A172 (cell line): ENCODE measurements at places on chromosomes 7 and 10. TPM values are rescaled to one million over a fixed set of nuclear protein-coding genes. Genes with fewer than 3 reads are reported as not detected.
A peak's percentile ranks its signal among the peaks of the same experiment; 100 is the strongest.

The PRSS1 gene
- total RNA-seq = not detected in 2 replicates

The RASA4 gene
- 10.8 and 15.8 TPM in 2 replicates for total RNA-seq

The NUTM2A gene
- total RNA-seq = 0.26 and 0.36 TPM in 2 replicates

The OR6B1 gene
- total RNA-seq = not detected in 2 replicates

The SRI gene
- total RNA-seq = 157 and 222 TPM in 2 replicates

The ARHGEF5 gene
- not detected in 2 replicates for total RNA-seq

The SPAM1 gene
- not detected in 2 replicates for total RNA-seq

The TDRD1 gene
- 0.02 TPM in 1 of 2 replicates, not detected in the other for total RNA-seq

The TBXAS1 gene
- 0.26 and 0.83 TPM in 2 replicates for total RNA-seq

The COX19 gene
- total RNA-seq = 5.2 and 8.8 TPM in 2 replicates

GRCh38 chr7:115869801-115870200, 160.8 kb downstream of the TFEC start:
- DNase-seq = no peak

DNA sequence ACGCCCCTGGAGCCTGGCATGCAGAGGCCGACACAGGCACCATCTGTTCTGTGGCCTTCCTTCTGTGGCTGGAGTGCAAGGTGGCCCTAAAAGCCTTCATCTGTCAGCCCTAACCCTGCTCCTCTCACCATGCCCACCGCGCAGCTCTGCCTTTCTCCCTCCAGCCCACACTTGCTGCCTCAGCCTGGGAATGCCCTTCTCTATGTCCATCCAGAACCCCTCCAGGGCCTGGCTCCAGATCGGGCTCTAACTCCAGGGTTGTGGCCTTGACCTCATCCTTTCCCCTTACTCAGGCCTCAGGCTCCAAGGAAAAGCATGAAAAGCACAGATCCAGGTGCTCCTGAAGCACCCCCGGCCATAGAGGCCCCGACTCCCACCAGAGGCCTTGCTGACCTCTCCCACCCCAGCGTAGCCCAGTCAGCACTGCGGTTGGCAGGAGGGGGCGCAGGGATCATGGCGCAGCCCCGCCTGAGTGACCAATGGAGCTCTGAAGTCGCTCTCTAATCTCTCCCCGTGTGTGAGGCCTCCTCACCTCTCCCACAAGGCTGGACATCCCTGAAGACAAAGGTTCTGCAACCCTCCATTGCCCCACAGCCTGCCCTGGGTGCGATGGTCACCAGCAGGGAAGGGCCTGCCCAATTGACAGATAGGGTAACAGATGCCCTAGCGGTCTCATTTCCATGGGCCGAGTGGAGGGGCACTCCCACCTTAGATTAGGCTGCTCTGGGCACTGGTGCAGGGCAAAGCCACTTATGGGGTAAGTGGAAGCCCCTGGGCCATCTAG, 9.2 kb downstream of the ZCCHC24 start:
- DNase-seq = no peak

GRCh38 chr7:125119559-125120115, 190.0 kb upstream of the POT1 start:
- no peak for DNase-seq

GRCh38 chr7:64656489-64656888, 9.4 kb upstream of the ZNF107 start:
- no peak for DNase-seq

DNA sequence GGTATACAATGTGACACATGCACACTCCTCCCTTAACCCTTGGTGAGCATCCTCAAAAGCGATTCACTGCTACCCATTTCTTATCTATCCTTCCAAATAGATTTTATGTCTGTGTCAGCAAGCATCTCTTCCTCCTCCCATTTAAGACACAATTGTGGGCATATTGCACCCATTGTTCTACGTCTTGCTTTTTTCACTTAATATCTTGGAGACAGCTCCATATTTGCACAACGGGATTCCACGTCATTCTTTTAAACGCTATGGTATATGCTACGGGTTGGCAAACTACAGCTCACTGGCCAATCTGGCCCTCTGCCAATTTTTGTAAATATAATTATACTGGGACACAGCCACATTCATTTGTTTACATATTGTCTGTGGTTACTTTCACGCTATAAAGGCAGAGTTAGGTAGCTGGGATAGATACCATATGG, 88.6 kb downstream of the RNF216 start:
- peak; percentile 78 for DNase-seq
